Hair follicle dermal papilla cell (primary cell): ENCODE measurements at places on chromosomes 1 and 21. TPM values are rescaled to one million over a fixed set of nuclear protein-coding genes. Genes with fewer than 3 reads are reported as not detected.

The ADORA3 gene
- not detected in 2 replicates for total RNA-seq

The GPR52 gene
- 1.1 and 2.4 TPM in 2 replicates for total RNA-seq

The MTMR11 gene
- 12.0 and 15.1 TPM in 2 replicates for total RNA-seq

The SRSF4 gene
- 36.3 and 46.1 TPM in 2 replicates for total RNA-seq

The SOAT1 gene
- 30.7 and 31.2 TPM in 2 replicates for total RNA-seq

The HPCAL4 gene
- not detected in 2 replicates for total RNA-seq

The COQ8A gene
- 15.1 and 16.3 TPM in 2 replicates for total RNA-seq

The KCNN3 gene
- not detected in 2 replicates for total RNA-seq

The SYTL1 gene
- total RNA-seq = 0.24 and 0.81 TPM in 2 replicates
